ENCODE measurements at places on chromosomes 6 and 20.

- DNase-seq, result no peak
Observed at GRCh38 chr6:117288083-117288715, 22.8 kb downstream of the VGLL2 start.

GRCh38 chr20:582204-582603, 27.9 kb downstream of the TCF15 start:
- DNase-seq, result no peak

GRCh38 chr6:128311944-128312570, 208.3 kb downstream of the PTPRK start:
- DNase-seq, result no peak

DNA sequence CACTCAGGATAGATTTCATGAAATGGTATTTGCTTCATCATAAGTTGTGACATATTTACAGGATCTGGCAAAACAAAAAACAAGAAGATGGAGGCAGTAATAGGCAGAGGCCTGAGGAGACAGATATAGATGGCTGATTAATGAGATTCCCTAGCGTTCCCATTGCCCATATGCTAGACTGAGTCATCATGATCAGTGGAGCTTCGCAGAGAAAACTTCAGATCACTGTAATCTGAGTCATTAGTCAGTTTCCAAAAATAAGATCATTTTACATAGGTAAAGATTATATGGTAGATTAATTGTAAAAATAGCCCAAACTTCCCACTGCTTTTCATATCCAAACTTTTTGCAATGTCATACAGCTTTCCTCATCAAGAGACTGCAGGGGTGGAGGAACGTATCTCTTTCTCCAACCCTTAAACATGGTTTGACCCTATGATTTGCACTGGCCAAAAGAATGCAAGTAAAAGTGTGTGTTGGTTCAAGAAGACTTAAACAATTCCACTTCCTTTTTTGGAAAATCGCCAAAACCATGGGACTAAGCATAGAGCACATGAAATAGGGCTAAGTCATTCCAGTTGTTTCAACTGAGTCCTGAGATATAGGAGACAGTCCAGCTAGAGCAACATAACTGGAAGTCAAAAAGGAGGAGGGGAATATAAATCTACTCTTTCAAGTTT, 626.0 kb downstream of the RNF144B start:
- no peak for DNase-seq
